ENCODE measurements at places on chromosomes 3 and 15.
A peak's percentile ranks its signal among the peaks of the same experiment; 100 is the strongest.

GRCh38 chr3:24662449-24663345 lies 168.0 kb upstream of the THRB start:
- DNase-seq, result no peak

GRCh38 chr3:72031581-72031980 lies 246.6 kb upstream of the PROK2 start:
- DNase-seq, result peak; percentile 95

- no peak for DNase-seq
These were observed 5.4 kb upstream of the THSD4 start for GRCh38 chr15:71109905-71110304.

GRCh38 chr3:73467211-73467610 lies 157.5 kb downstream of the PDZRN3 start:
- DNase-seq, result no peak

DNA sequence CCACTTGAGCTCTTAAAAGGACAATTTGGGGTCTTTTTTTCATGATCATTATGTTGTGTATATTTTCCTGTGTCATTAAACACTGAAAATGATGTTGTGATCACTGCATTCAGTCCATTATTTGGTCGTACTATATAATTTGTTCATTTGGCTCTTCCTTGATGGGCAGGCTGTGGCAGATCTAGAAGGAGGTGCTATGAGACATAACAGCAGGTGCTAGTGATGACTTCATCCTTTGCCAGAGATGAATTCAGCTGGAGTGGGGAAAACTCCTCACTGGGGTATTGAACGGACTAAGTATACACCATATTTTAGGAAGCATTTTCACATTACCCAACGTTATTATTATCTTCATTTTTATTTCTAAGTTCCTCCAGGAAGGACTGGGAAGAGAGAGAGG lies 12.0 kb downstream of the CMTM7 start:
- DNase-seq, result no peak

DNA sequence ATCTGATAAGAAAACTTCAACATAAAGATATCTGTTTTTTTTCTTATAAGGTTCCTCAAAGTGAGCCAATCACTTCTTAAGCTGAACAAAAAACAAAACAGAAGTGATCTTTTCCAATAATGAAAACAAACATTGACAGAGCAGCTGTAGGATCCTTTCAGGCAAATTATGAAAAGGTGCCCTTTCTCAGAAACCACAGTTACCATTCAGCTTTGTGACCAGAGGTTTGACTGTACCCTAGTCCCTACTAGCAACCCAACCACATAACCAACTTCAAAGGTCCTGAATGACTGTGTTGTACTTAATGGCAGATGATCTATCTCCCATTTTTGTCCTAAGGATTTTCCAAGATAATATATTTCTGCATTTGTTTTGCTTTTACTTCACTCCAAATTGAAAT lies 39.4 kb upstream of the CCR2 start:
- DNase-seq, result no peak

DNA sequence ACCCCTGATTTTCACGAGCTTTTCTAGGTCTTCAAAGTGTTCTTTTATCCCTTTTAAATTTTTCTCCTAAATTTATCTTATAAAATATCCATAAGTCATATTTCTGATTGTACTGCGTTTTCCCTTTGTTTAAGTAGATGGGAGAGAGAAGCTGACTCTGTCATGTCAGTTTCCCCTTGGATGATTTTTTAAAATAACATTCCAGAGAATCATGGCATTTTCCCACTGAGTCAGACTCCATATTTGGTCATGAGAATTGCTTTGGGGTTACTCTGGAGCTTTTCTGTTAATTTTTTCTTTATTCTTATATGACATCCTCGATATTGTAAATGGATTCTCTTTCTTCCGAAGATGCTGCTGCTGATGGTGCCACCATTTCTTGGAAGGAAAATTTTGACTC lies 28.6 kb upstream of the UMPS start:
- no peak for DNase-seq

GRCh38 chr3:116020495-116020894 lies 397.2 kb downstream of the GAP43 start:
- peak; percentile 74 for DNase-seq

DNA sequence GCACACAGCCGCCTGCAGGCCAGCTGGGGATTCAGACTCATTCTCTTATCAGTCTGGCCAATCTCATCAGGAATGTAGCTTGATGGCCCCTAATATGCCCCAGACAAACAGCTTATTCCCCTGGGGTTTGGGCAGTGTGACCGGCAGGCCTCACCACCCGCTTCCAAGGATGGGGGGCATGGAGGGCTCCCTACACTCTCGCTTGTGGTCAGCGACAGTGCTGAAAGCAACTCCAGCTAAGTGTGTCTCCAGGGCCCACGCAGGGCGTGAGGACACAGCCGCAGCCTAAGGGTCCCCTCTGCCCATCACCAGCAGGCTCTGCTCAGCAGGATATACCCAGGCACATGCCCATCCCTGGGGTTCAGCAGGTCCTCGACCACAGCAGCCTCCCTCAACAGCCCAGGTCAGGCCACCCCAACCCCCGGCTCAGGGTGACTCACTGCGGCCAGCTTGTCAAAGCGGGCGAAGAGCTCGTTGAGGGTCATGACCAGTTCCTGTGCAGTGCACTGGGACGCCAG lies 116.7 kb downstream of the ADCY5 start:
- DNase-seq, result no peak

- peak; percentile 74 for DNase-seq
These were observed 1.2 kb downstream of the TBL1XR1 start for GRCh38 chr3:177196008-177196455.

GRCh38 chr15:77568014-77568972 lies 64.4 kb downstream of the LINGO1 start:
- no peak for DNase-seq

DNA sequence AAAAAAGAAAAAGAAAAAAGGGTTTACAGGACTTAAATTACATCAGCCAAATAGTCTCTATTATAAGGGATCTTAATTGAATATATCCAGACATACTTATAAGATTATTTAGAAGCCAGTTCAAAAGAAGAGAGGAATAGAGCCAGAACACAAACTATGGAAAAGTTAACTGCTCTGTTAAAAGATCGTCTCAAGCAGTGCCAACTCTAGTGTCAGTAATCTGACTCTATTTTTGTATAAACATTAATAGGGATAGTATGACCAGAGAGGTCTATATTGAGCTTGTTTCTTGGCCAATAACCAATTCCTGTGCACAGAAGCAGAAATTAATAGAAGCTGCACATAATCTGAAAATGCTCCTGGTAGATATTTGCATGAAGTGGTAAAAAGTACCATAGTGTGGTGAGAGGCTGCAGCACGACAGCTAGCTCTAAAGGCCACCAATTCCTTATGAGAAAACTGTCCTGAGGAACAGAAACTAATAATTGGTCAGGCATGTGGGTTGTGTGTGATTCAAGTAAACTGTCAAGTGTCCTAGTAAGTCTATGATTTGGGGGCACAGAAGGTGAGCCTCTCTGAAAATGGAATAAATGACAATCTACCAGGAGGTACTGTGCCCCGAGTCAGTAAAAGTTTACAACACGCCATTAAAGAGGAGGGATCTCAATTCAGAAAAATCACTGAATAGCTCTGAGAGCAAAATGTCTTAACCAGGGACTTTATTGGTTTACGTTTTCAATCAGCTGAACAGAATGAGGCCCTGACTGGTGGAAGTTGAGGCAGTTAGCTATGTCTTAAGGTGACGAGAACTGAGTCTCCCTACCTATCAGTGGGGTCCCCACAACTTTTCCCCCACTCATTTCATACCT lies 51.5 kb upstream of the NANOGP8 start:
- no peak for DNase-seq

DNA sequence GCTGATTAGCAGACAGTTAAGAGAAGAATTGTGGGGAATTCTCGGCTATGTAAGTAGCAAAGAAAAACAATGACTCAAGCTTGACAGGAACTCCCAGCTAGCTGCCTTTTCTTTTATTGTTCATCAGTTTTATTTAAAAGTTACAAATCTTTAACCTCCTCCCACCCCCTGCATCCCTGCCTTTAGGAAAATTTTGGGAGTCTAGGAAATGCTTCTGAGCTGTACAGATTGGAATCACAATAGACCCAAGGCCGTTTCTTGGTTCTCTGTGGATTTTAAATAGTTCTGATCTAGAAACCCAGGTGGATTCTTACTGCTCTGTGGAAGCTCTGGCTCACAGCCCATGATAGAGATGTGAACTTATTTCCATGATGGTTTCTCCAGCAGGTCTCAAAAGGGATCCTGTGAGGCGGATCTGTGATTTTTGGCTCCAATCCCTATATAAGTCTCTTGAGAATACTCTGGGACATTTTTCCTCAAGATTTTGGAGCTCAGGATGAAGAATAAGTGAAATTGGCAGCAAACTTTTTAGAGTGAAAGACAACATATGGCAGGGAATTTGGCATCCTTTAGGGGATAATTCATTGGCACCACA lies 312.3 kb downstream of the EPHA3 start:
- DNase-seq, result no peak

DNA sequence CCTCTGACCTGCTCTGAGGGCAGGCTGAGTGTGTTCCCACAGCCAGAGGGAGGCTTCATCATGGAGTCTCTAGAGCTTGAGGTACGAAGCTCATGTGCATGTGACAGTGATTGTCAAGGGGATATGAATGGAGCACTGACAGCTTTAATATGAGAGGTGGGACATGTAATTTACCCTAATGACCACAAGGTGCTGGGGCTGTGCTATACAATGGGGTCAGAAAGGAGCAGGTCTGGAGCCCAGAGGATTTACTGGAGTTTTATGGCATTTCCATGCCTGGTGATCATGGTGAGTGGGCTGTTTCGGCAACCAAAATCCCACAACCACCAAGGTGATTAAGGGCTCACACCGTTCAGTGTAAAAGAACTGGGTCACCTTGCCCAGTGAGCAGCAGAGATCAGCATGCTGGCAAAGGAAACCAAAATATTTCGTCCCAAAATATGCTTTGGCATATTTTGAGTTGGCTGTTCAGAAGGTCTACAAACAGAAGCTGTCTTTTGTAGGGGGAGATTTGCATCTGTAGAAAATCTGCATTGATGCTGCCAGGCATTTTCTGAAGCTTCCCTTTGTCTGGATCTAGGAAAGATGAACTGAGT lies 40.1 kb upstream of the RASGRF1 start:
- DNase-seq, result no peak

- peak; percentile 30 for DNase-seq
These were observed 113.7 kb upstream of the RPL32 start for GRCh38 chr3:12954891-12955650.

- DNase-seq, result no peak
These were observed 2.8 kb upstream of the SSUH2 start for GRCh38 chr3:8647137-8647985.

DNA sequence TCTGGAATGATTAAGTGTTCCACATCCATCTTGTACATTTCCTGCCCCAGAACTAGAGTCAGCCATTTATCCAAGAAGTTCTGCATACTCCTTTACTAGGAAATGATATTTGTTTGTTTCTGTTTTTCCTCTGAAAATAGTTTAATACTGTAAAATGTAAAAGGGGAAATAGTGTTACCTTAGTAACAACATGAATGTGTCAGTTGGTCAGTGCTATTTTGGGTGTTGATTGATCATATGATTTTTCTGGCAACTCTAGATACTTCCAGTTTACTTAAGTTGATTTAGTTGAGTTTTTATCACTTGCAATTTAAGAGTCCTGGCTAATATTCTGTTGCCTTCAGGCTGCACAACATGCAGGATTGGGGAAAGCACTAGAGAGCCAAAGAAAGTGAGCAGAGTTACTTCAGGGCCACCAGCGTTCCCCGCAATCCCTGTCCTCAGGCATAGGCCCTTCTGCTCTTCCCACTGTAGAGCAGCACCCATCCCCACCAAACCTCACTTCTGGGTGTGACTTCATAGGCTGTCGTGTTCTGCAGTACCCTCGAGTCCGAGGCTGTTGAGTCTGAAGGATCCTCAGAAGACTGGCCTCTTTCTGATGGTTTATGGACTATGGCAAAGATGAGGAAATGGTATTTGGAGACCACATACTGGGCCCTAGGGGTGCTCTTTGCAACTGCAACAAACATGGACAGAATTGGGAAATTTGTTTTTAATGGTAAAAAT lies 69.0 kb downstream of the CHD2 start:
- no peak for DNase-seq

- no peak for DNase-seq
These were observed 627.1 kb downstream of the AGBL1 start for GRCh38 chr15:86706813-86707212.

- DNase-seq, result no peak
These were observed at the start of gene MORC1 for GRCh38 chr3:109117939-109118338. MORC1 (minus strand) TSS chr3:109118134; CDS start chr3:109118059, 75 bp downstream.

GRCh38 chr15:68576235-68576892 lies 2.4 kb upstream of the CORO2B start:
- no peak for DNase-seq

DNA sequence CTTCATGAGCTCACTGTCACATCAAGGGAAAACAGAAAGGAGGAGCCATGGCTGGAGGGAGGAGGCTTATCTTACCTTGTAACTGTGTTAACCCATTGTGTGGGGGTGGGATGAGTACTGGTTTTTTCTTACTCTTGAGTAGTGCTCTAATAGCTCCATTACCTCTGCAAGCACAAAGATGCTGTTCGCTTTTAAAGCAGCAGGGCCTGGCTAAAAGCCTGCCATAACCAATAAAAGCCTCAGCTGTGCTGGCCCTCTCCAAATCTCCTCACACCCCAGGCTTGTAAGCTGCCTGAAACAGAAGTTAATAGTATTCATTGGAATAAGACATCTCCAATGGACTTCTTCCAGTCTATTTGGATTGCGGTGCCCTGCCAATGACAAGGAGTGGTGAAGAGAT lies 544.1 kb downstream of the TUSC7 start:
- no peak for DNase-seq

DNA sequence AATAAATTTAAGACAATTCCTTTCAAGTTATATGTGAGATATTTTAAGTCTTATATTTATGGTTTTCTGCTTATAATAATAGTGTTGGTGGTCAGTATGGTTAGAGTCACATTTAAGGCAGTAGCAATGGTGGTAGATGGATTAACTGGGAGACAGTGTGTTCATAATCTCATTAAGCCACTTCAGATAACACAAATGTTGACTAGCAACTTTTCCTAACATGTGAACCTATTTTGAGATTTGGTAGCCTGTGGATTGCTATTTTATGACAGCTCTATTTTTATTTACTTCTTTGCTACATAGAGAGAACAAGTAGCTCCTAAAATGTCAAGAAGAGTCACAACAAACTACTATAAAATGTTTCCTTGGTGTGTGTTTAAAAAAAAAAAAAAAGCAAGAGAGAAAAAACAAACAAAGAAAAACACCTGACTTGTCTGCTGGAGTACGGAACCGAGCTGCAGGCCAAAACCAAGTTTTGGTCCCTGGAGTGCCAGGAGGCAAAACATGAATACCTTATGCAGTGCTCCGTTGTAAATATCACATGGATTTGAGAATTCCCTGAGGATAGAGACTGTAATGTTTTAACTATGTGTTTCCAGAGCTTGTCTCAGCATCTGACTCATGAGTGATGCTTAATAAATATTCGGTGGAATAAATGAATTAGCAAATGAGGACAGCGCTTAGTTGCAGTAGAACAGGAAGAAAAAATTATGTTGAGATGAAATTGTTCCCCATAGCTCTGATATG lies 457.1 kb upstream of the ROBO2 start:
- DNase-seq, result no peak

- DNase-seq, result no peak
These were observed 292.9 kb upstream of the ATP10A start for GRCh38 chr15:26156051-26156450.
